ENCODE measurements at places on chromosomes 1 and 21.

DNA sequence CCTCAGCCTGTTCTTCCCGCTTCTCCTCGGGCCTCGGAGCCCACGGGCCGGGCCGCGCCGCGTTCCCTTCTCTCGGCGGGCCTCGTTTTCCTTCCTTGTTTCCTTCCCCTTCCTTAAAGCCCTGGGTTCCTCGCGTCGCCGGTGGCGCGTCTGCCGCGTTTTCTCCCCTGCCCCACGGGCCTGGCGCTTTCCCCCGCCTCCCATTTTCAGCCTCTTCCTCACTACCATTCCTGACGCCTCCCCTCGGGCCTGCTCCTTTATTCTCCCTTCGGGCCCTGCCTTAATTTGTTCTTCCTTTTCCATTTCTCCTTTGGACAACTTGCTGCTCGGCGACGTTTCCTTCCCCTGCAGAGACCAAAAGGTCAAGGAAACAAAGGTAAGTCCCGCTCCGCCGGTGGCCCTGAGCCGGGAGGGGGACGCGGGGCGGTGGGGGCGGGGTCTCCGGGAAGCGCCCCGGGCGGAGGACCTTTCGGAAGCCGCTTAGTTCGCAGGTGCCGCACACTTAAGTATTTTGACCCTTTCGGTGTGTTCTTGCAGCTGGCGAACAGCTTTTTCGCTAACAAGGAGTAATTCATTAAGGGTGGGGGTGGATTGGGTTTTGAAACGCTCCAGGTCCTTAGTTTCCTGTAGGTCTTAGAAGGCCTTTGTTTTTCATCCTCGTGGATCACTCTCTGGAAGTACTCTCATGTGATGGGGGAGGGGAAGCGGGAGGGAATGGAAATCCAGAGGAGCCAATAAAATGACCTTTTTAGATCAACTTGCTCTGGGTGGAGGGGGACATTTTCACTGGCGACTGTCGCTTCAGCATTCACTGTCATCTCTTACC, 780 bp downstream of the YTHDF2 start:
- peak; percentile 57 for DNase-seq

DNA sequence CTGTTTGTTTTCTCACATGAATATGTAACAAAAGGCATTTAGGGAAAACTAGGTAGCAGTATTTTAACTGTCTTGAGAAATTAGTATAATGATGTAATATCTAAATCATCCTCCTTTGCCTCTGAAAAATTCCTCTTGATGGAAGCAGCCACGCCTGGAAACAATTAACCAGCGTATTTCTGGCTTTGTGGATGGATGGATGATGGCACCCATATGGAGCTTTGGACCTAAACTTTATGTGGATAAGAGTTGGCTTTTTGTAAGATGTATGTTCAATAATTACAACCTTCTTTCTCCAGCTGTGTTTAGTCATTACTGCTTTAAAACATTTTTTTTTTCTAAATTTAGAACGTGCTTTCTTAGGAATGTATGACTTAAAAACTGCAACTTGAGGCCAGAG, 12.7 kb downstream of the CDCA8 start:
- no peak for DNase-seq

DNA sequence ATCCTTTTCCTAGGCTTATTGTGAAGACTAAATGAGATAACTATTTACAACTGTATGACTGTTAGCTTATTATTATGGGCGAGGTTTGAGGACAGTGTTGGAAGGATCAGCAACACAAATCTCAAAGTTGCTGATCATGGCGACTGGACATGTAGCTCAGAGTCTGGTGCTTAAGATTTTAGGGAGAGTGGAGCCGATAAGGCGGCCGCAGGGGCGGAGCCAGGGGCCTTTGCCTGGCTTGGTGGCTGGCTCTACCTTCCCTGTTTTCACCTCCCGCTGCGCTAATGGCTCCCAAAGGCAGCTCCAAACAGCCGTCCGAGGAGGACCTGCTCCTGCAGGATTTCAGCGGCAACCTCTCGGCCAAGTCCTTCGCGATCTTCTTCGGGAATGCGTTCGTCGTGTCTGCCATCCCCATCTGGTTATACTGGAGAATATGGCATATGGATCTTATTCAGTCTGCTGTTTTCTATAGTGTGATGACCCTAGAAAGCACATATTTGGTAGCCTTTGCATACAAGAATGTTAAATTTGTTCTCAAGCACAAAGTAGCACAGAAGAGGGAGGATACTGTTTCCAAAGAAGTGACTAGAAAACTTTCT, 45.5 kb downstream of the GIPC2 start:
- no peak for DNase-seq

GRCh38 chr21:36431252-36431651, 46.1 kb downstream of the CHAF1B start:
- no peak for DNase-seq

DNA sequence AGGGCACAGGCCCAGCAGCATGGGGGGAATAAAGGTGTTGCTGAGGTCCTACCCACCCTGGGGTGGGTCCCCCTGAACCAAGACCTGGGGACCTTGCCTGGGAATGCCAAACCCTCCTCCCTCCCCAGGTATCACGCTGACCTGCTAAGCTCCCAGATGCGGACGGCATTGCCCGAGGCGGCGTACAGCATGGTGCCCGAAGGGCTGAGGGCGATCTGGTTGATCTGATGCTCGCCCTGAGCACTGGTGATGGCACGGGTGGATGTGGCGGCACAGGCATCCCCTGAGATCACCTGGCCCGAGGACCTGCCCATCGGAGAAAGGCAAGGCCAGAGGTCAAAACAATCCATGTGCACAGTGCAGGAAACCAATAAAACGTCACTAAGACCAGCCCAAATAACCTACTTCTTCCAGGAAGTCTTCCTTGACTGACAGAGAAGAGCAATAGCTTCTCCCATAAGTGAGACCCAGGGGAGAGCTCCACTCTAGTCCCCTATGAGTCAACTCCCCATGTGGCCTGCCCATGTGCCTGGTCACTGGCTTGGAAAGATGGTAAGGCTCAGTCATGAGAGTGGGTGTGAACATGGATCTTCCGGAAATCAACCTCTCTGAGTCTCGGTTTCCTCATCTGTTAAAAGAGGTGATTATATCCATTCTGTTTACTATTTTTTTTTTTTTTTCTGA, 46.3 kb downstream of the KIF21B start:
- DNase-seq: no peak

DNA sequence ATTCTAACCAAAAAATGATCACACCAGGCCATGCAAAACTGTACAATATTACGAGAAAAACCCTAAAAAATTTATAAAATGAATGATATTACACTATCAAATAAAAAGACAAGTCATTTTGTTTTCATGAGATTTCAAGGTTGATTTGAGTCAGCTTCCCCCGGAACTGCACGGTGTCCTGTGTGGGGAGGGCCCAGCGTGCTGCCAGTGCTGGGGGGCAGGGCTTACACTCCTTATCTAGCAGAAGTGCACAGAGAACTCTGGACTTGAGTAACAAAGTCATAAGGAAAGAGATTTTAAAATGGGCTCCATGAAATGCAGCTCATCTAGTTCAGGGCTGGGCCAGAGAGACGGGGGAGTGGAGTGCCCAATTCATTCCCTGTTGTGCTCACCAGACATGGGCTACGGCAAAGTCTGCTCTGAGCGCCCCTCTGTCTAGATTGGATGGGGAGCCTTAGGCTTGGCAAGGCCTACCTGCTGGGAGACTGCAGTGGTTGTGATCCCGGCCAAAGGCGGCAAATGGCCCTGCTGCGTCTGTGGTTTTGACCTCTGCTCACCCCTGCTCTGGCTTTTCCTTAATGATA, 50.1 kb downstream of the COQ8A start:
- DNase-seq: peak; percentile 49

DNA sequence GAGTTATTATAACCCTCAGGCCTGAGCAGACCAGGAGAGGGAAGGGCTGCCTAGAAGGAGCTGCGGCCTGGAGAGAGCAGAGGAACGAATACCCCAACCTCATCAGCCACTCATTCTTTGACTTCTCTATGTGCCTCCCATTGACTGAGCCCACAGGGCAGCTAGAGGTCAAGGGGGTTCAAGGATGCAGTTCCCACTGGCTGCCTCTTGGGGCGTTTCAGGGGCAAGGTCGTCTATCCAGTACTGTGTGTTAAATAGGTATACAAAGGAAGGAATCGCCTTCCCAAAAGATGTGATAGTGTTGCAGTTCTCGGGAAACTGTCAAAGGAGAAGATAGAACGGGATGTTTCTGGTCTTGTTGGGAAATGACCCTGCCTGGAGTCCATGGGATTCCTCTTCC, 250.6 kb downstream of the PRDM2 start:
- DNase-seq: no peak

- DNase-seq: no peak
These were observed 26.4 kb downstream of the CAPN2 start for GRCh38 chr1:223738465-223739365.

- DNase-seq: peak; percentile 30
These were observed 57.1 kb downstream of the WNT9A start for GRCh38 chr1:227890451-227891222.

GRCh38 chr21:33860332-33860879, 55.2 kb downstream of the ATP5PO start:
- DNase-seq: no peak

- no peak for DNase-seq
These were observed 15.3 kb upstream of the SRSF4 start for GRCh38 chr1:29196863-29197589.

DNA sequence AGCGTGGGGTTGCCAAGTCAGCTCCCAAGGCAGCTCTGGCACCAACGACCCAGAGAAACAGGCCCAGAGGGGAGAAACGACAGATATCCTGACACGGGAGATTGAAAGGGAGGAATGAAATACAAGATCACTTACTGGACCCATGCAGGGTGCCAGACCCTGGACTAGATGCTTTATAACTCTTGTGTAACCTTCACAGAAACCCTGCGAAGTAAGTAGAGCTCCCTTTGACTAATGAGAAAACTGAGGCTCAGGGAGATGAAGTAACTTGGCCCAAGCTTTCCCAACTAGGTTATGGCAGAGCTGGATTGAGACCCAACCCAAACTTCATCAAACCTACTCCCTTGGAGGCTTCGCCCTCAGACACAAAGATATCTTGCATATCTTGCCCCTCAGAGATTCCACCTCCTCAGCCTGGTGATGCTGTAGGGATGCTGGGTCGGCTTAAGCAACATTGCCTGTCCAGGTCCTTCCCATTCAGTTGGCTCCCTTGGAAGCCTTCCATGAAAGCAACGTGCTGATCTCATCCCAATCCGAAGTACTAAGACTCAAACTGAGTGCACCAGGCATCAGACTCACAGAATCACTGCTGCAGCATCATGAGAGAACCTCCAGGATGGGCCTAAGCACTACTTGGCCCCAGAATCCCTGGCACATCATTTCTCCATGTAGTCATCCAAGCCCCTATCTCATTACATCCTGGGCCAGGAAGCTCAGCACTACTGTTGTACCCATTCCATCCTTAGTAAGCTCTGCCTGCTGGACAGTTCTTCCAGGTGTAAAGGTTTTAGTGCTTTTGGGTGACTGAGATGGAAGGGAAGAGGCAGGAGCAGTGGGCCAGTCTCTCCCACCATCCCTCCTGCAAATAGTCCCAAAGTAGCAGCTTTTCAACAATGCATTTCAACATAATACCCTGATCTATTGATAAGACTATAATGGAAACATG, 1.1 kb upstream of the IGSF9 start:
- no peak for DNase-seq

DNA sequence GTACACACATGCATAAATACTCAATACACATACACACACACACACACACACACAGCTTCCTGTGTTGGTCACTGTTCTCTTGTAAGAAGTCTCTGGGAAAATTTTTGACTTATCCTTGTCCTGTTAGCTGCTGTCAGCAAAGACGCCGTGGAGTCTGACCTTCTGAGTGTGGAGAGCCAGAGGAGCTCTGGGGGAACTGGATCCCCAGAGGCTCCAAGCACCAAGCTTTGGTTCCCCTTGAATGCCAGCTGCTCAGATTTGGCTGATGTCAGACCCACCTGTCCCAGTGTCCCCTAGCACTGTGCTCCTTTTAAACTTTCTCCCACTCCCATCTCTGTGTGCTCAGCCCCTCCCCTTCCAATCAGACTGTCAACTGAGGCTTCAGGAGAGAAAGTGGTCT, 319.1 kb downstream of the CAMTA1 start:
- no peak for DNase-seq

DNA sequence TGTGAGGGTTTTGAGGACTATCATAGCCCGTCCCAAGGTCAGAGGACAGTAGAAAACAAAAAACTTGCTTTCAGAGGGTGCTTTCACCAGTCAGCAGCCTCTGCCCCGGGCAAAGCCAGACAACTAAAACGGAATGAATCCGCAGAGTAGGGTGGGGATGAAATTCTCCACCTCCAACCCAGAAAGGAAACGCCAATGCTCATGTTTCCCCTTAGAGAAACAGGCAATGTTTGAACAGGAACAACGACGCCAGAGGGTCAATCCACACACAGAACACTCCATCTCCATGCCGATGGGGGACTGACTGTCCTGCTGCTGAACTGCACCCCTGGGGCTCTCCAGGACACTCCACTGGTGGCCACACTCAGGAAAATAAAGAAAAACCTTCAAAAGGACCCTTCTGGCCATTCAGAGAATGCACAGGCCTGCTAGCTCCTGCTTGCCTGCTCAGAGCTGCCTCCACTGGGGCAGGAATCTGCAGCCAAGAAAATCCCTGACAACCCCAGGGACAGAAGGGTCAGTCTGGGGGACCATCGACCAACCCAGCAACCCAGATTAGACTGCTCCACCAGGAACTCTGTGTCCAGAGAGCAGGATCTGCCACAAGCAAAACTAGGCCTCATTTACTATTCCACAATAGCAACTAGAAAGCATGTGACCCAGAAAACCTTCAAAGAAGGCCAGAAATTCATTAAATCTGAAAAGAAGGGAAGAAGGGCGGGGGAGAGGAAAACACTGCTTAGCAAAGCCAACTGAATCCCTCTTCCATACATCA, 116.0 kb downstream of the TOMM20 start:
- DNase-seq: no peak

DNA sequence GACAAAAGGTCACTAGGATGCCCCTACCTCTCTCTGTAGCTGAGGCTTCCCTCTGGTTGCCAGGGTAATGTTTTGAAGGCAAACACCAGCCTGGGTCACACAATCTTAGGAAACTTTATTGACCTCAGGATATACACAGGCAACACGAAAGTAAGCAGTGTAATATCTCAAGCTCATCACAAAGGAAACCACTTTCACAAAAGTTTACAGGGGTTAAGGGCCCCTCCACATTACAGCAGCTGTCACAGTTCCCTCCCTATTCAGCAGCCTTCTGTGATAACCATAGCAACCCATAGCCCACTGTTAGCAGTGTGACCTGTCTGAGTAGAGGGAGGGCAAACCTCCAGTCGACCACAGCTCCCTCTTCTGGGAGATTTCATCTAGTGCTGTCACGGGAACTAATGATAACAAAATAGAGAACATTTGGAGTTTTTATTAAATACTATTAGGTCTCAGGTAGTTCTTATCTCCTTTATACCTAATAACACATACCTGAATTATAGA, 149.8 kb downstream of the PTPRC start:
- no peak for DNase-seq

- DNase-seq: no peak
These were observed 2.5 kb upstream of the ERO1B start for GRCh38 chr1:236284291-236284721.

DNA sequence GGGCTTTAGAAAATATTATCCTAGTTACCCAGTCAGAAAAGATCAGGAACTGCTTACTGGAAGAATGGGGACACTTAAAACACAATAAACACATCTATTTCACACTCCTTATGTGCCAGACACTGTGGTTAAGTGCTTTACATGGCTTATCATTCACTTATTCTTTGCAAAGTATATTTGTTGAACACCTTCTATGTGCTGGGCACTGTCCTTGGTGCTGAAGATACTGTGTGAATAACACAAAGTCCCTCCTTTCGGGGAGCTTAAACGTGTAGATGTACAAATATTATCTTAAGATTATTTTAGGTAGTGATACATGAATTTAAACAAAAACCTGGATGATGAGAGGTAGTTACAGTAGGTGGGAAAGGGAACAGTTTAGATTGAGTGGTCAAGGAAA, 169.3 kb downstream of the ST6GALNAC5 start:
- no peak for DNase-seq
